ENCODE measurements at places on chromosomes 4 and X.
A peak's percentile ranks its signal among the peaks of the same experiment; 100 is the strongest.

DNA sequence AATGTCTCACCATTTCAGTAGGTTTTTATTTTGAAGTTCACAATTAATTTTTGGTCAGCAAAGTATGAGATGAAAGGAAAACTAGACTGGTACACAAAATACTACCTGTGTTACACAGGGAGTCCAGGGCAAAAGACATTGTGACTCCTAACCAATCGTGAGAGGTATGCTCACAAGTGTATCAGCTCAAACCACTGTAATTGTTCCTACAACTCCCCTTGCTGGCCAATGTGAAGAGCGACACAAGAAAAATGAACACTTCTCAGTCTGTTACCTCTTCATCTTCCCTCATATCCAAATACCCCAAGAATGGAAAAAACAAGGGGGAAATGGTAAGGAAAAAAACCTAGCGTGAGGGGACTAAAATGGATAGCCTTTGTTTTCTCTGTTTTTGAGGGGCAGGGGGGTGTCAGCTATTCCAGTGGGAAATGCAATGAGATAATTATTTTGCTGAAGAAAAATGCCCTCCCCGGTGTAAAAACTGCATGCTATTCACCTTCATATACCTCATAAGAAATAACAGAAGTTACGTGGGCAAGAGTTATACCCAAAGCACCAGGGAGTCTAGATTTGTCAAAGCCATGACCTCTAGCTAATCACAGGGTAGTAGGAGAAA lies 30.6 kb upstream of the NSUN7 start:
- H3K27ac ChIP-seq: peak overlapping the region; percentile 71
- no peak overlapping the region for H3K4me3 ChIP-seq
- peak; percentile 79 for DNase-seq
- no peaks in the 10 kb centered on the region for H3K27me3 ChIP-seq
- peaks cover 3% of the 10 kb centered on the region for H3K4me1 ChIP-seq

- H3K4me3 ChIP-seq: no peak overlapping the region
- no peak for DNase-seq
- H3K36me3 ChIP-seq: no peaks in the 10 kb centered on the region
These were observed 23.0 kb upstream of the PDZD4 start for GRCh38 chrX:153853180-153853901.

DNA sequence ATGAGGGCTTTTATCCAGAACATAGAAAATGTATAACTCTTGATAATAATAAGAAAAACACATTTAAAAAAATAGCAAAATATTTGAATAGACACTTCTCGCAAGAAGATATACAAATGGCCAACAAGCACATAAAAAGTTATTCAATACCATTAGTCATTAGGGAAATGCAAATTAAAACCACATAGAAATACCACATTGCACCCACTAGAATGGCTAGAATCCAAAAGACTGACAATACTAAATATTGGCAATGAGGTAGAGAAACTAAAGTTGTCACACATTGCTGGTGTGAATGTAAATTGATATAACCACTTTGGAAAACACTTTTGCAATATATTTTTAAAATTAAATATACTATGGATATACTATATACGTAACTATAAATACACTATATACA lies 754.3 kb upstream of the MAGEB2 start:
- H3K27ac ChIP-seq: no peak overlapping the region
- DNase-seq: no peak
- H3K36me3 ChIP-seq: no peaks in the 10 kb centered on the region
- H3K4me1 ChIP-seq: no peaks in the 10 kb centered on the region
- no peaks in the 10 kb centered on the region for H3K27me3 ChIP-seq

DNA sequence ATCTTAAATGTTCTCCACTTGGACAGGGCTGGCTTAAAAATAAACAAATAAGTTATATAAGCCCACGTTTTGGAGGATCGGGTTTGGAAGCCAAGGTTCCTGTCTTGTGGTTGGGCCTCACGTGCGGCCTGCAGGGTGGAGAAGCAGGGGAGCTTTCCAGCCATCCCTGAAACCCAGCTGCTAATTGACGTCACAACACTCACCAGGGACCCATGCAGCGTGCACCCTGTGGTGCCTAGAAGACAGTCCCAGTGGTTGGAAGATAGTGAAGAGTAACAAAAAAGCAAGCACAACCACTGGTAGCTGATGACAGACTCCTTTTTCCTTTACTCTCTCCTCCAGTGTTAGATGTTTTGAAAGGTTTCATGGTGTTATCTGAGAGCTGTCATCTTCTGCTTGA lies 142.0 kb upstream of the RBPJ start:
- no peaks in the 10 kb centered on the region for H3K36me3 ChIP-seq
- H3K4me1 ChIP-seq: peaks cover 31% of the 10 kb centered on the region
- H3K27me3 ChIP-seq: no peaks in the 10 kb centered on the region
- H3K4me3 ChIP-seq: no peak overlapping the region

- no peaks in the 10 kb centered on the region for H3K36me3 ChIP-seq
- no peaks in the 10 kb centered on the region for H3K27me3 ChIP-seq
- H3K4me3 ChIP-seq: no peak overlapping the region
- peaks cover 8% of the 10 kb centered on the region for H3K4me1 ChIP-seq
- H3K27ac ChIP-seq: no peak overlapping the region
- DNase-seq: no peak
These were observed 34.0 kb upstream of the BRS3 start for GRCh38 chrX:136453771-136454170.

GRCh38 chrX:103417933-103418332 lies 41.6 kb downstream of the BEX3 start:
- no peak overlapping the region for H3K27ac ChIP-seq
- H3K27me3 ChIP-seq: no peaks in the 10 kb centered on the region
- no peak overlapping the region for H3K4me3 ChIP-seq
- no peaks in the 10 kb centered on the region for H3K4me1 ChIP-seq

- peaks cover 4% of the 10 kb centered on the region for H3K4me1 ChIP-seq
- peak overlapping the region; percentile 51 for H3K27ac ChIP-seq
- no peaks in the 10 kb centered on the region for H3K27me3 ChIP-seq
- no peaks in the 10 kb centered on the region for H3K36me3 ChIP-seq
- H3K4me3 ChIP-seq: no peak overlapping the region
- no peak for DNase-seq
These were observed 135.2 kb upstream of the AFF2 start for GRCh38 chrX:148365233-148365632.

- peak; percentile 70 for DNase-seq
- H3K4me3 ChIP-seq: no peak overlapping the region
- no peaks in the 10 kb centered on the region for H3K27me3 ChIP-seq
- H3K27ac ChIP-seq: peak overlapping the region; percentile 16
- H3K36me3 ChIP-seq: no peaks in the 10 kb centered on the region
These were observed 52.9 kb downstream of the TRIM2 start for GRCh38 chr4:153257151-153257620.

- DNase-seq: no peak
- H3K36me3 ChIP-seq: no peaks in the 10 kb centered on the region
- no peaks in the 10 kb centered on the region for H3K27me3 ChIP-seq
- H3K27ac ChIP-seq: no peak overlapping the region
These were observed 9.6 kb downstream of the DCX start for GRCh38 chrX:111402344-111402743.

DNA sequence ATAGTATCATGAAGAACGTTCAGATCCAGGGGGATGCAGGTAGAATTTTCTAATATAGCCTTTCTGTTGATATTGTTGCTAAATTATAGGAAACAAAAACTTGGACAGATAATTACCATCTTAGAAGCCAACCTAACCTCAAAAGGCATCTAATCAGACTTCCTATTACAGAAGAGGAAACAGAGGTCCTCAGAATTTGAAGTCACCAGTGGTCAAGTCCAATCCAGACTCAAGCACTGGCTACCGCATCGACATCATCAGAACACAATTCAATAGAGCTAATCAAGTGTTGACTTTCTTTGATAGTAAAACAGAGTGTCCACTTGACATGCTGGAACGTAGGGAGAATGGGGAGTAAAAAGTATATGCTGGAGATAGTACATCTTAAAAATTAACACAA lies 10.3 kb upstream of the ATP10D start:
- no peaks in the 10 kb centered on the region for H3K27me3 ChIP-seq
- H3K36me3 ChIP-seq: no peaks in the 10 kb centered on the region
- no peak overlapping the region for H3K27ac ChIP-seq
- DNase-seq: no peak
- no peaks in the 10 kb centered on the region for H3K4me1 ChIP-seq
- H3K4me3 ChIP-seq: no peak overlapping the region

DNA sequence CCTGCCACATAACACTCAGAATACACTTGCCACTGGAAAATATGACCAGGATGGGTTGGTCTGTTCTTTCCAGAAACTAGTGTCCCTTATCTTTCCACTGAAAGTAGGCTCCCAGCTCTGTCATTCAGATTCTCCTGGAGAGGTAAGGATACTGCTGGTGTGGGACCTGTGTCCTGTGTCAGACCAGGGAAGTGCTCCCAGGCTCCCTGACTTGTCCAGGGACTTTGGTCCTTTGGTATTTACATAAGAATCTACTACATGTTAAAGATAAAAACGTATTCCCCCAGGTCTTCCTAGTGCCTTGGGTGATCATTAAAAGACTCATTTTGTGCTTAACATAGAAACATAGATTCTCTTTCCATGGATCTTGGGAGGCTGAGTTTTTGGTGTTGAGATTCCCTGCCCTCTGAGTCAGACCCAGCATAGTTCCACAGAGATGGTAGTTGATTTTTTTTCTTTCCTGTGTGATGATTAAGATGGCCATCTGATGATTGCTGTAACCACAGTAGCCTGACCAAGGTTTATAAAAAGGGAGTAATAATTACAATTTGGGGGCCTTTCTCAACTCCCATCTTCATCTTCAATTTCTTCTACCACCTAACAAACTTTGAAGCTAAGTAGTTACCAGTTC lies 159.8 kb upstream of the JADE1 start:
- DNase-seq: peak; percentile 76
- no peak overlapping the region for H3K4me3 ChIP-seq
- H3K27me3 ChIP-seq: no peaks in the 10 kb centered on the region
- H3K27ac ChIP-seq: peak overlapping the region; percentile 94
- no peaks in the 10 kb centered on the region for H3K36me3 ChIP-seq

DNA sequence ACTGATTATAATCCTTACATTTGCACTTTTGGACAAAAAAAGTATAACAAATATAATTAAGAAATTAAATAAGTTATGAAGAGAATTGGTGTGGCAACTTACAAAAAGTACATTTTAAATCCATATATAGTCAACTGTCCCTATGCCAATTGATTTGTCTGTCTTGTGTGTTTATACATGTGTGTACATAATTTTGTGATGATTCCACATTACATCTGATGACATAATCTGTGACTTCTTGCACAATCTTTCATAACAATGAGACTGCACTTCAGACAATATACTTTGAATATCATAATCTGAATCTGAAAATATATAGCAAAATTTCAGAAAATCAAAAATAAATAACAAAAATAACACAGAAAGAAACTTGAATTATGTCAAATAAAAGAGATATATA lies 953.4 kb downstream of the FAT4 start:
- no peak for DNase-seq
- no peak overlapping the region for H3K4me3 ChIP-seq
- no peaks in the 10 kb centered on the region for H3K27me3 ChIP-seq
- H3K4me1 ChIP-seq: no peaks in the 10 kb centered on the region

DNA sequence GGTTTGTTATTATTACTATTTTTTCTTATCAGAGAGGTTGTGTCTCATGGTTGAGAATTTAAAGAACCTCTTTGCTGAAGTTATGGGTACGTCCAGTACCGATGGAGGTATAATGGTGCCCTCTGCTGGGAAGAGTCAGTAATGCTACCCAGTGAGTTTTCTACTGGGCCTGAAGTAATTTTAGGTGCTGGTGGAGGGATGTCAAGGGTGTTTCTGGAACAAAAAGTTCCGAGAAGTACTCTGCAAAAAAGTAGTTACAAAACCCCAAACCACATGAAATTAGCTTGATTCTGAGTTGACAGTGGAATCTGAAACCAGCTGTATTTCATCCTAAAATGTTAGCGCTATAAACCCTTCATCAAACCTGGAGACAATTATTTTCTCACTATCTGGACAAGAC lies 102.5 kb upstream of the MID1 start:
- no peak overlapping the region for H3K27ac ChIP-seq
- DNase-seq: peak; percentile 66
- no peak overlapping the region for H3K4me3 ChIP-seq
- no peaks in the 10 kb centered on the region for H3K36me3 ChIP-seq
